Activated T-cell treated with anti-CD3 and anti-CD28 coated beads, Interleukin-2, amount 50 U/mL, for 1 hour (primary cell): ENCODE measurements at places on chromosomes 2 and 18.

- no peak for DNase-seq
Observed at GRCh38 chr2:120770176-120770575, 34.5 kb downstream of the GLI2 start.

GRCh38 chr18:45556222-45556621 lies 59.1 kb upstream of the SLC14A2 start:
- DNase-seq = no peak

GRCh38 chr18:22417496-22418188 lies at the start of gene CTAGE1:
TSS of gene CTAGE1 (minus strand) at chr18:22417915. CDS start at chr18:22417811, 104 bp downstream.
- DNase-seq = no peak

DNA sequence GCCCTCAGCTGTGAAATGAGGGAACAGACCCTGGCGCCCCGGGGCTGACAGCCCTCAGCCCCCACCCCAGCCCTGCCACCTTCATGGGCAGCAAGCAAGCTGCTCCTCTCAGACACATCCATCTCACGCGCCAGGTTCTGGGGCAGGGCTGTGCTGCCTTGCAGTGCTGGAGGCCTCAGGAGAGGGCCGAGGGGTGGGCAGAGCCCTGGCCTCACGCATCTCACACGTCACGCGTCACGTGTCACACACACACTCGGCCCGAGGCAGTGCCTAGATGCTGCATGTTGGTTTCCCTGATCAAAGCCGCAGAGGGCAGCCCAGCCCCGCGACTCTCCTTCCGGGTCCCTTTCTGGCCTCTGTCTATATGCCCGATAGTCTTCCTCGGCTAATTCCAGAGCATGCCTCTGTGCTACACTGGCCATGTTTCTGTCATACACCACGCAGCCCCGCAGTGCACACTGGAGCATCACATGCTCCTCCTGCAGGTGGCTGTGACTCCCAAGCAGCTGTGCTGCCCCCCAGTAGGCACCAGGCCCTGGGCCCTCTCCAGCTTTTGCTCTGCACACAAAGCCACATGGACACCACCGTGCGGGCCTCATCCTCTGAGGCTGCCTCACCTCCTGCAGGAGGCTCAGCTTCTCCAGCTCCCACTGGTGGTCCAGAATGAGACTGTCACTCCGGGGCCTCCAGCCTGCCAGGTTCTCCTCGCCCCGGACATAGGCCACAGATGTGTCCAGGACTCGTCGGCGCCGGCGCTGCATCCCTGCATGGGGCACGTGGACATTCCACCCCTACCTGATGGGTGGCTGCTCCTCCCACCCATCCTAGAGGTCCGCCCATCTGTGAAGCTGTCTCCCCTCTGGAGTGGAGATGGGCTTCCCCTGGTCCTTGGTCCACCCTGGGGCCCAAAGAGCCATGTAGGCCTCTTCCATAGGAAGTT lies 31.4 kb downstream of the AQP12A start:
- no peak for DNase-seq

DNA sequence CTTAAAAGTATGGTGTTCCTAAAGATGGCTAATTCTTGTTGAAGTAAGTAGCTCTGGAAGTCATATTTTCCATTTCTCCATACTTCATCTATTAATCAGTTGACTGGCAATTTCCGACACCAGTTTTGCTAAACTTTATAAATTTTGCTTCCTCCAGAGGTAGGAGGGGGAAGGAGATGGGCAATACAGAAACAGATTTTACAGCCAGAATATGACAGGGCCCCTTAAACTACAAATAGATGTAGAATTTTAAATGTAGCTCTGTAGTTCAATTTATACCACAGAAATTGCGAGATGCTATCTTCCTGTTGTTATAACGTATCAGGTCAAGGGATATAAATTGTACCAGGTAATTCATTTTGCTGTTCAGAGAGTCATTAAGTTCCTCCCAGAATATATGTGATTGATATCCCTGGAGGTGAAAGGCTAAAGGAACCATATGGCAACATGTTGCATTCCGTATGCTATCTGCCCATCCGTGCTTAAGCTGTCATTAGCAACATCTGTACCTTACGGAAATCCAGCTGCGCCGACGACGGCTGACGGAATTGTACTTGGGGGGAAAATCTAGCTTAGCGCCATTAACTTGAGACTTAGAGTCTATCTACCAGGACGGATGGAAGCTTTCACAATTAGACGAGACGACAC lies 8.4 kb upstream of the NR4A2 start:
- DNase-seq = no peak

DNA sequence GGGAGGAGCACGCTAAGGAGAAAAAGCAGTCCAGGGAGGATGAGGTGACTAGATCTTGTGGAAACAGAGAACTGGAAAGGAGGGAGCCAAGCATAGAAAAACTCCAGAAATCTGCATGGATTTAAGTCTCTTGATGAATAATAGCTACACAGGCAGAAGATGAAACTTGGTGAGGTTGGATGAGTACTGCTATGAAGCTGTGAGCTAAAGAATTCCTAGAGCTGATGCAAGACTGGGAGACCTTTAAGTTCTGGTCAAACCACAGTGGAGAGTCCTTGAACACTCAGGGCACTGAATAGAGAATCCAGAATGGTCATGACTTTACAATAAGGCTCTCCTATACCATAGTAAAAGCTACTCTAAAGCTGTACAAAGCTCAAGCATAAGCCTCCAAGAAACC lies 18.4 kb upstream of the PIEZO2 start:
- no peak for DNase-seq

- DNase-seq = no peak
Observed at GRCh38 chr2:220504938-220505503, 877.6 kb downstream of the SLC4A3 start.

- DNase-seq = no peak
Observed at GRCh38 chr2:236867441-236868260, 218.0 kb upstream of the COPS8 start.

DNA sequence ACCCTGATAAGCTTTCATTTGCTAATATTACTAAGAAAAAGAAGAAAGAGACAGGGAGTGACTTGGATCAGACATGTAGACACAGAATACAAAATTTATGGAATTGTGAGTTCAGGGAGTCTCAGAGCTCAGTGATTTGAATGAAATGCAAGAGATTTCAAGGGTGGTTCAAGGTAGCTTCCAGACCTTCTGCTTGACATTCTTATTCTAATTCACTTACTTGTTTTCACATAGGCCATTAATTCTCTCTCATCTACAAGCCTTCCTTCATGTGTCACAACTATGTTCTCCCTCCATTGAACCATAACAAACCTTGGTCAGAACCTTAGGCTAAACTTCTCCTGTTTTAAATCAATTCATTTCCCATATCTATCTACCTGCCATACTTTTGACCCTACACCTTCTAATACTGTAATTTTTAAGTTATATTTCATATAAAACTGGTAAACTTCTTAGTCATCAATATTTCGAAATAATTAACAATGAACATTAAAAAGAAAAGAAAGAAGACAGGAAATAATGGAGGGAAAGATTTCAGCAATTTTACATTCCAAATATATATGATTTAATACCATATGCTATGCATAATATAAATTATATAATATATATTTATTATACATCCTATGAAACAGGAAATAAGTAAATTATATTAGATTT lies 139.2 kb upstream of the PDE1A start:
- DNase-seq = no peak

DNA sequence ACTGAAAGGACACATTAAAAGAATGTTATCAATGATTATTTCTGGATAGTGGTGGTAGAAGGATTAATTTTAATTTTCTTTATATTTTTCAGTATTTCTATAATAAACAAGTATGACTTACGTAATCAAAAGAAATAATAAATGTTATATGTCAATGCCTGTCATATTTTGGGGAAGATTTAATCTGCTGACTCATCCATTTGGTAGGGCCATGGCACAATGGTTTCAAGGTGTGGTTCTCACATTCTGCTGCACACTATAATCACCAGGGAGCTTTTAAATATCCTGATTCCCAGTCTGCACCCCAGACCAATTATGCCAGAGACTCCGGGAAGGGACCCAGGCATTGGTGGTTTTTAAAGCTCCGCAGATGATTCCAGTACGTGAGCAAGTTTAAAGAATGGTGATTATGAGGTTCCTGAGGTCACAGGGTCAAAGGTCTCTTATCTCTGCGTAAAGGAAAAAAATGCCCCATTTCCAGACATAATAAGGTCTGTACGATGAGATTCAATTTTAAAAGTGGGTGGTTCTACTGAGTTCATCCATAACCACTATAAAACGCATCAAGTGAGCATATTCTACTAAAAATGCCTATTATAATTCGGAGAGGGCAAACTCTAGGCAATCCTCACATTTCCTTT lies 27.2 kb downstream of the WIPF1 start:
- no peak for DNase-seq

DNA sequence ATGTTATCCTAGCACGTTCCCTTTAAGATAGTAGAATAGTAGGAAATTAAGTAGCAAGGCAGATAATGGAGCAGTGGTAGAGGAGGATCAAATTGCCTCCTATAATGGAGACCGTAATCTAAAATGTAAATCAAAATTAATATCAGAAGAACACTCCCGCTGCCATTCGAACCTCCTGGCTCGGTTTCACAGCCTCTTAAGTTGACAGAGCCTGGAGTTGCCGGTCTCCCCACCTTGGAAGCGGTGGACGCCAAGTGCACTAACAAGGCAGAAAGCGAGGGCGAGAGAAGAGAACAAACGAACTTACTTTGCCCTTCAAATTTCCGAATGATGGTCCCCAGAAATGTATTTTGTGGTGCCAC lies 450 bp downstream of the KCNH7 start:
- DNase-seq = no peak

GRCh38 chr2:184174493-184175104 lies 423.7 kb upstream of the ZNF804A start:
- no peak for DNase-seq

GRCh38 chr2:164981217-164981990 lies 26.1 kb upstream of the SLC38A11 start:
- DNase-seq = no peak

- DNase-seq = no peak
Observed at GRCh38 chr2:172012677-172013391, 13.1 kb downstream of the METAP1D start.

- DNase-seq = no peak
Observed at GRCh38 chr2:27353762-27354596, 2.6 kb downstream of the GTF3C2 start.

DNA sequence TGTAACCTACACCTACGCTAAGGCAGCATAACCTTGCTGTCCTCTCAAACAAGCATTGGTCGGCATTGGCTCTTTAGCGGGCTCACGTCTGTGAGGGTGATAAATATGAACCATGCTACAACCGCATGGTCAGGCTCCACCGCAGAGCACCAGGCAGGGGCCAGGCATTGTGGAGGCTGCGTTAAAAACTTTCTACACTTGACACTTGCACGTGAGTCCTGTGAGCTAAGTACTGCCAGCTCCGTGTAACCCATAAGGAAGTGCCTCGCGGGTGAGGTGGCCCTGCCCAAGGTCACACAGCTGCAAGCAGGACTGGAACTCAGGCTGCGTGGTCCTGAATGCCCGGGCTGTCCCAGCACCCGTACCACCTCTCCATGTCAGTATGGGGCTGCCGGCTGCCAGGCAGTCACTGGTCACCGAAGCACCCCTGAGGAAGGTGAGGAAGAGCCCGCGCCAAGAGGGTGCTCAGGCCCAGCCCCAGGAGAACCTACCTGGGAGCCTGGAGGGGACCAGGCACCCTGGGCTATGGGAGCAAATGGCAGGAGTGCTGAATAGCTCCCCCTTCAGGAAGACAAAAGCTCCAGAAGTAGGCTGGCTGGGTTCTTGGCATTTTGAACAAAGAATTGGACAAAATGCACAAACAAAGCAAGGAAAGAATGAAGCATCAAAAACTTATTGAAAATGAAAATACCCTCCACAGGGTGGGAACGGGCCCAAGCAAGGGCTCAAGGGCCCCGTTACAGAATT lies 271.1 kb upstream of the RAB6C start:
- no peak for DNase-seq

- DNase-seq = no peak
Observed at GRCh38 chr2:148764815-148765214, 110.2 kb upstream of the KIF5C start.
